ENCODE measurements at places on chromosomes 4 and X.

DNA sequence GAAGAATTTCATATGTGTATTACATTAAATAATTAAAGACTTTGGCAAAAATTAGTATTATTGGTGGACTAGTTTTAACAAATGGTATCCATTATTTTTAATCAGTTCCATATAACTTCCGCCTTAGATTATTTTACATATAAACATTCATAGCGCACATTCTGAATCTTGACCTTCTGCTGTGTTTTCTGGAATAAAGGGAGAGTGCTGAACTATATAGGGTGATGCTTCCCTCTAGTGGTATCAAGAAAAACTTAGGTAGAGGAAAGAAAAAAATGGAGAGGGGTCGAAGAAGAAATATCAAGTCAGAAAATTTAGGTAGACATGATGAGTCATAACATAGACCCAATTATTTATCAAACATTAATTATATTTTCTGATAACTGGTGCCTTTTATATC, 155.6 kb upstream of the PACRGL start:
- no peak for DNase-seq

GRCh38 chr4:9919047-9919446, 102.2 kb downstream of the SLC2A9 start:
- DNase-seq = no peak

- no peak for DNase-seq
Observed at GRCh38 chr4:95293014-95293413, 255.8 kb downstream of the UNC5C start.

GRCh38 chrX:15781961-15782699, 8.2 kb upstream of the ZRSR2 start:
- no peak for DNase-seq

GRCh38 chr4:156764846-156765245, 206.8 kb downstream of the PDGFC start:
- no peak for DNase-seq

GRCh38 chrX:11210415-11210801, 82.8 kb upstream of the AMELX start:
- DNase-seq = no peak

GRCh38 chr4:32215277-32215676, 1495.1 kb downstream of the PCDH7 start:
- DNase-seq = no peak

DNA sequence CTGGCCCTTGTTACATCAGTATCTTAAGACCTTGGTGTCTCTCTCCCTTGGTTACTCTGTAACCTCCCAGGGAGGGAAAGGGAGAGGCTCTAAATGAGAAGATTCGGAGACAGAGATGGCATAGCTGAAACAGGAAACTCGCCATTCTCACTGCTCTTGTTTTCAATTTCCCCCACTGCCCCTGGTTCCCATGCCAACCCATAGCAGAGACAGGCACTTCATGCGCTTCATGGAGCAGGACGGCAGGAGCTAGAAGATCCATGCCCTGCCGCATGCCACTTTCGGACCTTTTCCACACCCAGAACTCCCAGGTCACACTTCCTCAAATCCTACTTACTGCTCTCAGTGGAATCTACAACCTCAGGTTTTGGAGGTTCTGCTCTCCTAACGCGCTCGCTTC, 3.1 kb downstream of the ZMYM3 start:
- no peak for DNase-seq

DNA sequence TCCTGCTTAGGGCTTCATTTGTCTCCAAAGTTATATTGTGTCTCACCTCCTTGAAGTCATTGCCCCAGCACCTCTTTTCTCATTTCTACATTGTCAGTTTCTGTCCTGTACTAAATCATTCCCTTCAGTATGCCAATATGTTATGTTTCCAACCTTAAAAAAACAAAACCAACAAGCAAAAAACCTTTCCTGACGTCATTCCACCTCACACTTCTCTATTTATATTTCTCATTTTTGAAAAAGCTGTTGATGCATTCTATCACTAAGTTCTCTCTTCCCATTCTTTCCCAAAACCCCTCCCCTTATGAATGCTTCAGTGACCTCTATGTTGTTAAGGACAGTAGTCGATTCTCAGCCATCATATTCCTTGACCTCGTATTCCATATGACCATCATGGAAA, 98.7 kb upstream of the ARHGAP24 start:
- no peak for DNase-seq

- DNase-seq = no peak
Observed at GRCh38 chr4:163895378-163896005, 401.0 kb downstream of the TMA16 start.

- DNase-seq = no peak
Observed at GRCh38 chrX:103240155-103240554, 14.8 kb downstream of the TCEAL8 start.
